ENCODE measurements at places on chromosomes 16 and 17.
A peak's percentile ranks its signal among the peaks of the same experiment; 100 is the strongest.

DNA sequence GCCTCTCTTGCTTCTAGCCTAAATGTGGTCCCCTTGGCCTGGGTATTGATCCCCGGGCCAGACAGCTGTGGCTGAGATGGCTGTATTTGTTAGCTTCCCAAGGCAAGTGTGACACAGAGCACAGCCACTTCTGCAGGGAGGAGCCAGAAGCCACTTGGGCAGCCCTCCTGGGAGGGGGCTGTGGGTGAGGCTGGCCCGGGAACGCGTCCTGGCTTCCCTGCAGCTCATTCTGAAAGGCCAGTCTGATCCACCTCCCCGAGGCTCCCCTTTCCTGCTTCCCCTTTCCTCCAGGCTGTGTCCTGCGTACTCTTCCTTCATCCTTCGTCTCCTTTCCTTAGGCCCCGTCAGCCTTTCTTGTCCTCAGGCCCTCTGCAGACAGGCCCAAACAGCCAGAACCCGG lies 8.0 kb downstream of the SERPINF2 start:
- DNase-seq = no peak

GRCh38 chr17:78491236-78492115 lies 85.7 kb downstream of the DNAH17 start:
- DNase-seq = no peak

GRCh38 chr16:2611499-2611862 lies 70.8 kb upstream of the KCTD5 start:
- DNase-seq = no peak

DNA sequence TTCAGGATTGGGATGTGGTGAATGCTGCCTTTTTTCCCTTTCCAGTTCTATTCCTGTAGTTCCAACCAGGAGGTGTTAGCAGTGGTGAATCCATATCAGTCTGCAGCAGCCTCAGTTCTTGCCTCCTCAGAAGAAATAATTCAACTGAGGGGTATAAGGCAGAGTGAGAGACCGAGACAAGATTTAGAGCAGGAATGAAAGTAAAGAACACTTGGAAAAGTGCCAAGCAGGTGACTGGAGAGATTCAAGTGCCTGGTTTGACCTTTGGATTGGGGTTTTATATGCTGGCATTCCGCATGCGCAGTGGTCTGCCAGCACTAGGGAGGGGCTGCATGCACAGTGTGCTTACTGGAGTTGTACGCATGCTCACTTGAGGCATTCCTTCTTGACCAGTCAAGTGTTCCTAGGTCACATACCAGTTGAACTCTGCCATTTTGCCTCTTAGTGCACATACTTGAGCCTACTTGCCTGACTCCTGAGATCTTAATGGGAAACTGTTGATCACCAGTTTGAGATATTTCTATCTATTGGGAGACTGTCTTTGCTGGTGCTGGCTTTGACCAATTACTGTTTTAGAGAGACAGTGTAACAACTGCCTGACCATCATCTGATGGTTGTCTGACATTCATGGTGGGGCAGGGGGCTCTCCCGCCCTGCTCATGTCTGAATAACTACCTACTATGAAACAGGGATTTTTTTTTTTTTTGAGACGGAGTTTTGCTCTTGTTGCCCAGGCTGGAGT lies 680 bp upstream of the CCL15 start:
- no peak for DNase-seq

DNA sequence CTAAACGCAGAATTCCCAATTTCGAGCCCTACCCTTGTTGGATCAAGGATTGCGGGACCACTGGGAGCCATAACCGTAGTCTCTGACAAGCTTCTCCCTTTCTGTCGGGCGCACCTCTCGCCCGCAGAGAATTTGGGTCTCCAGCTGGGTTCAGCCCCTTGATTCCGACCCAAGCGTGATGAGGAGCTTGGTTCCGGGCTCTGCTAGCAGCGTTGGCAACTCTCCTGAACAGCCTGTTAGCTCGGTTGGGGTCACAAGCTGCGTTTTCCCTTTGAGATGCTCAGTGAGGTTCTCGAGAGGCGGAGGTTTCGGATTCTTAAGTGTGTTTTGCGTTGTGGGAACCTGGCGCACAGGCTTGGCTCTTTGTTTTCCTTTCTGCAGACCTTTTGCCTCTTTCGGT lies 655 bp downstream of the ATXN1L start:
- no peak for DNase-seq

- no peak for DNase-seq
These were observed 588.7 kb downstream of the CDH13 start for GRCh38 chr16:83215406-83216001.

- peak; percentile 74 for DNase-seq
These were observed 5.0 kb upstream of the ALDH3A1 start for GRCh38 chr17:19753051-19753509.
